Adipose tissue (tissue), 3 donors: ENCODE measurements at places on chromosomes 6 and 20. TPM values are rescaled to one million over a fixed set of nuclear protein-coding genes. Genes with fewer than 3 reads are reported as not detected.

The SMOC2 gene
- 34.4 TPM for polyA plus RNA-seq

The BCAS1 gene
- polyA plus RNA-seq = 4.8 TPM

The DLK2 gene
- 0.34 TPM for polyA plus RNA-seq

The VSX1 gene
- not detected for polyA plus RNA-seq

The LZTS3 gene
- 18.4 TPM for polyA plus RNA-seq

The SYCP2 gene
- polyA plus RNA-seq = 1.0 TPM

The KCNG1 gene
- 1.6 TPM for polyA plus RNA-seq

The VEGFA gene
- polyA plus RNA-seq = 260 TPM

The NUP153 gene
- 11.1 TPM for polyA plus RNA-seq

The BPIFB1 gene
- 0.60 TPM for polyA plus RNA-seq

The FOXC1 gene
- polyA plus RNA-seq = 7.3 TPM

The GMPR gene
- 3.8 TPM for polyA plus RNA-seq

The OSER1 gene
- 28.6 TPM for polyA plus RNA-seq

The TTLL9 gene
- not detected for polyA plus RNA-seq
